ENCODE measurements at places on chromosomes 1 and 21. TPM values are rescaled to one million over a fixed set of nuclear protein-coding genes. Genes with fewer than 3 reads are reported as not detected.
A peak's percentile ranks its signal among the peaks of the same experiment; 100 is the strongest.

GRCh38 chr1:102529446-102529845 lies 532.7 kb upstream of the OLFM3 start:
- no peak overlapping the region for H3K4me3 ChIP-seq
- H3K4me1 ChIP-seq = no peaks in the 10 kb centered on the region
- no peak overlapping the region for H3K27ac ChIP-seq
- H3K27me3 ChIP-seq = no peaks in the 10 kb centered on the region
- no peak for DNase-seq

DNA sequence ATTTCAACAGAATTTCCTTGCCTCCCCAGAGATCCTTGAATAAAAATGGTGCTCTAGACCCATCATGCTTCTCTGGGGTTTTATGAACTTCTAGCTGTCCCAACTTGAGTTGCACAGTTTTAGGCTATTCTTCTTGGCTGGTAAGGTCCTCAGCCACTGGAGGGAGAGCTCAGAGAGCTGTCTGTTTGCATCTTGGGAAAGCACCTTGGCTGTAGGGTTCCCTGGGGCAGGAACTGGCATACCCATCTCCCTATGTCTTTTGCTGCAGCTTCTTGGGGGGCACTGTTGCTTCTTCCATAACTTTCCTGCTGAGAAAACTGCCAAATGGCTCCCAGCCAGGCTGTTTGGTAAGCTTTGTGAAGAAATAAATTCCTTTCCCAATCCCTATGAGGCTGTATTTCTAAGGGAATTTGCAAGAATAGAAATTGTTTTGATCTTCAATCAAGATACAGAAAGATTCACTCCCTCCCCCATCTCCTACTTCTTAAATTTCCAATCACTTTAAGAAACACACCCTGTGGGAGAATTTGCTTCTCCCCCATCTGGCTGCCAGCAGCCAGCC lies 8.2 kb upstream of the FMOD start:
- no peak overlapping the region for H3K4me3 ChIP-seq
- no peaks in the 10 kb centered on the region for H3K36me3 ChIP-seq
- no peak overlapping the region for H3K27ac ChIP-seq
- DNase-seq = no peak
- H3K27me3 ChIP-seq = peaks cover 19% of the 10 kb centered on the region

DNA sequence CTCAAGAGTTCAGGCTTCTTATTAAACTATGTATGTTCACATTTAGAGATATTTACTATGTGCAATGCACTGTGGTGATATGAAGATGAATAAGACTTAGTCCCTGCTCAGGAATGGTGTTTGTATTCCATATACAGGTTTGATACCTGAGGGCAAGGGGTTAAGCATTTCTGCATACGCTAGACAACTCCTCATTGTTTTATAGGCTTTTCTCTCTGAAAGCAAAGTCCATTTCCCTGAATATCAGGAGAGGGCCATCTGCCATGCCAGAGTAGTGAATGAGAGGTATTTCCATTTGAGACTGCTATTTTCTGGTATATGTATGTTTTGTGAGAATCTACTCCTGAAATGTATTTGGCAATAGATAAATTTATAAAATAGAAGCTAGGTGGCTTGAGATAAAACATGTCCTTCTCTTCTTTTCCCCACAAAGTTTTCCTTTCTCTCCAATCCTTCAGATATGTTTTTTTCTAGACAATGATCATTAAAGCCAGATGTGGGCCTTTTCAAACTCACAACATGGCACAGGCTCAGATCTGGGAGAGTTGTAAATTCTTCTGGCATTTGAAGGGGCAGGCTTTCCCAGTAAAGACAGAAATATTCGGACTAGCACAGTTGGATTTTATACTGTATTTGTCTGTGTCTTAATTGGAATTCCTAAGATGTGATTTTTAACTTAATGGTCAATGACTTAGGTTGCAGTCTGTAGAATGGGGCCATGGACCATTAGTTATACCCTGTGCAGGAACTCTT lies 73.3 kb upstream of the WDR26 start:
- no peak overlapping the region for H3K4me3 ChIP-seq
- no peak overlapping the region for H3K27ac ChIP-seq
- peaks cover 7% of the 10 kb centered on the region for H3K4me1 ChIP-seq

- H3K27ac ChIP-seq = no peak overlapping the region
- no peak for DNase-seq
- no peaks in the 10 kb centered on the region for H3K27me3 ChIP-seq
- no peak overlapping the region for H3K4me3 ChIP-seq
Measured at GRCh38 chr1:25204797-25205480, 27.4 kb downstream of the SYF2 start.

DNA sequence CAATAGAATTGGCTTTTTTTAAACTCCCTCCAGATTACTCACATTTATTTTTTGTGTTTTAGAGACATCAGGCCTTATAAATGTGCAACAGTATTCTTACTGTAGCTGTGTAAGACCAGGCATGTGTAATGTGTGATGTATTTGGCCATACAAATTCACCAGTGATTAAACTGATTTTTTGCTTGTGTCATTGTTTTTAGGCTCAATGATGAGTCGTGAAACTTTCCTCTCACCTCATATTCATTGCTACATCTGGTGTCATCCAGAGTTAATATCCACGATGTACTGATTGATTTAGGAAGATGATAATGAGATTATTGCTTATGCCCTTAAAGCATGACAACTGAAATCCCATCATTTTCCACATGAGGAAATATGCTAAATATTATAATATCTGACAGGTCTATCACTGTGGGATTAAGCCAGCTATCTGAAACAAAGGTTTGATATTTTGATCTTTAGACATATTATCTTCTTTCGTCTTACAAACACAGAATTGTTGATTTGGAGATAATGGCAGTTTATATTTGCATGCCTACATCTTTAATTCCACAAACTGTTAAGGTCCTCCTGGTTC lies 487.9 kb downstream of the PTBP2 start:
- H3K27me3 ChIP-seq = no peaks in the 10 kb centered on the region
- no peak overlapping the region for H3K27ac ChIP-seq
- no peaks in the 10 kb centered on the region for H3K36me3 ChIP-seq

DNA sequence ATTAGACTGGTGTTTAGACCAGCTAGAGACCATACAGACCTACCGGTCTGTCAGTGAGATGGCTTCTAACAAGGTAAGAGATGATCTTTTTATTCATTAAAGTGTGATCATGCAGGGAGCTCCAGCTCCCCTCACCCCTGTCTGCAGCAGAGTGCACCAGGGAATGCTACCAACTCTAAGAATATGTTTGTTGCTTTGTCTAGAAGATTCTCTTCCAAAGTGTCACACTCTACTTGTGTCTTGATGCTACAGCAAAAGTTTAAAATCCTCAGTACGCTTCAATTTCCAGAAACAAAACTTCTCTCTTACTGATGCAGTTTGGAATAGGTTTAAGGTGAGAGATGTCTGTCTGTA lies 201.4 kb upstream of the SGIP1 start:
- no peak for DNase-seq
- no peaks in the 10 kb centered on the region for H3K27me3 ChIP-seq
- peak overlapping the region; percentile 48 for H3K27ac ChIP-seq
- H3K4me1 ChIP-seq = peaks cover 36% of the 10 kb centered on the region
- H3K36me3 ChIP-seq = peaks cover 2% of the 10 kb centered on the region

DNA sequence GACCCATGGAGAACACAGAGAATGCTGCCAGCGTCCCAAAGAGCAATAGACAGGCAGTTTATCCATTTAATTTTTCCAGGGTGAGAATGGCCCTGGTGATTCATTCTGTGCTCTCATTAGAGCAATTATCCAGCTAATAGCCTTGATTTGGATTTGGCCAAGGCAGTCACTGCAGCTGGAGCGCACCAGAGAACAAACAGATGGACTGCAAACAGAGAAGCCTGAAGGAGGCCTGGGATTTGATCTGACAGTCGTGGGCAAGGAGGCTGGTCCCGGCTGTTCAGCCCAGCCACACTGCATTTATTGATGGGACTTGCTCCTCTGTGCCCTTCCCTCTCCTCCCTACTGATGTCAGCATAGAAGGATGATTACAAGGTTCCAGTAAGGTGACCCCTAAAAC lies 353.9 kb upstream of the C1orf174 start:
- H3K4me1 ChIP-seq = no peaks in the 10 kb centered on the region
- H3K27ac ChIP-seq = no peak overlapping the region
- H3K4me3 ChIP-seq = no peak overlapping the region
- H3K27me3 ChIP-seq = peaks cover 11% of the 10 kb centered on the region

DNA sequence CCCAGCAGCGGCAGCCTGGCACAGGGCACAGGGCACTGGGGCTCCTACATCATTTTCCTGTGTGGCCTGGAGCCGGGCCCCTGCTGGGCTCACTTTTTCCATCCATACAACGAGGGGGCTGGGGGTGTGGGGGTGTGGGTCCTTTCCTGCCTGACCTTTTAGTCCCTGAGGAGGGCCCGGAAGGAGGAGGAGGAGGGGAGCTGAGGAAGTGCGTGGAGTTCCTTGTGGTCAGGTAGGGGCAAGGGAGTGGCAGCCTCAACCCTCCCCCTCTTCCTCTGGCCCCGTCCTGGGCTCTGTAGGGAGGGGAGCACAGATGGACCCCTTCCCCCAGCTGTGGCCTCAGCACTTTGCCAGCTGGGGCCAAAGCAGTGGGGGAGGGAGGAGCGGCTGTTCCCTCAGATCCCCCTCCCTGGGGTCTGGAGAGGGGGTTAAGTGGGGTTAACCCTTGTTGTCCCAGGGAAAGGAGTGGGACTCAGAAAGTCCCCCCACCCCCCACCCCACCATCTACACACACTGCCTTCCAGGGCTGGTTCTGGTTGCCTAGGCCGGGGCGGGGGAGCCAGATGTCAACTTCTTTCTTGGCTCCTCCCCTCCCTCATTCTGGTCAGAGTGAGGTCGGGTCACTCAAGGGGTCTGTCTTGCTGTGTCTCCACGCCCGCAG lies 5.7 kb downstream of the NTRK1 start:
- H3K27ac ChIP-seq = no peak overlapping the region
- H3K4me3 ChIP-seq = no peak overlapping the region
- DNase-seq = no peak
- no peaks in the 10 kb centered on the region for H3K36me3 ChIP-seq
- H3K4me1 ChIP-seq = peaks cover 16% of the 10 kb centered on the region
- H3K27me3 ChIP-seq = peaks cover 35% of the 10 kb centered on the region

GRCh38 chr1:87370544-87370943 lies 41.9 kb downstream of the LMO4 start:
- no peak overlapping the region for H3K4me3 ChIP-seq
- no peaks in the 10 kb centered on the region for H3K27me3 ChIP-seq
- no peaks in the 10 kb centered on the region for H3K36me3 ChIP-seq
- H3K4me1 ChIP-seq = no peaks in the 10 kb centered on the region

- peaks cover 43% of the 10 kb centered on the region for H3K27me3 ChIP-seq
- DNase-seq = no peak
- H3K4me1 ChIP-seq = no peaks in the 10 kb centered on the region
- H3K27ac ChIP-seq = no peak overlapping the region
Measured at GRCh38 chr1:165408518-165408917, 36.4 kb downstream of the RXRG start.

DNA sequence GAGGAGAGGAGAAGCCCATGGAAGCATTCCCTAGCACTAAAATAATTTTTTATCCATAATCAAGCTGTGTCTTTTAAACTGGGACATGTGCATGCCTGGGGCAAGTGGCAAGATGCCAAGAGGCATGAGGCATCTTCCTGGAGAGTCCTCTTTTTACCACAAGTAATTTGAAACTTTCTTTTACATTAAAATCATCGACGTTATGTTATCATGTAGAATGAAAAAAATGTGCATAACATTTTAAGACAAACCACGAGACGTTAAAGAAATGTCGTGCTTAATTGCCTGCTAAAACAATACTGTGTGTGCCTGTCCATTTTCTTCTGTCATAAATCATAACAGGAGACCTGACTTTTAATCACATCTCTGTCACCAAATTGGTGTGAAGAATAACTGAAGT lies 1.5 kb downstream of the STYXL2 start:
- H3K27me3 ChIP-seq = no peaks in the 10 kb centered on the region
- H3K27ac ChIP-seq = no peak overlapping the region
- H3K4me3 ChIP-seq = no peak overlapping the region

GRCh38 chr1:159877695-159878444 lies 15.4 kb upstream of the VSIG8 start:
- H3K4me1 ChIP-seq = peaks cover 6% of the 10 kb centered on the region
- H3K27me3 ChIP-seq = no peaks in the 10 kb centered on the region
- no peak for DNase-seq

DNA sequence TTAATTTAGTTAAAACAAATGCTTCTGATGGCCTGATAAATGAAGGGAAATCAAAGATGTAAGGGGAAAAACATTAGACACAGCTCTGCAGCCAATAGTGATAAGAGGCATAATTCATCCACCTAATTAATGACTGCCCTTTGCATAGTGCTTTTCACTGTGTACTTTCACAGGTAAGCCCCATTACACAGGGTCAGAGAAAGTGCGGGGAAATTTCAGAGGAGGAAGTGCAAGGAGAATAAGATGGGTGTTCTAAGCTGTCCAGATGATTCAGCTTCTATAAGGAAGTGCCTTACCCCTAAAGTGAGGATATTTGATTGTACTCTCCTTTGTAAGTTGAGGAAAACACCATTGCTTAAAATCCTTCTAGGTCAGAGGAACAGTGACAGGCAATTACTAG lies 88.0 kb downstream of the NR5A2 start:
- no peak for DNase-seq
- no peaks in the 10 kb centered on the region for H3K4me1 ChIP-seq
- peaks cover 2% of the 10 kb centered on the region for H3K27me3 ChIP-seq

GRCh38 chr21:24023936-24024335 lies 1583.3 kb downstream of the MRPL39 start:
- no peak overlapping the region for H3K4me3 ChIP-seq
- DNase-seq = no peak
- H3K27ac ChIP-seq = no peak overlapping the region
- no peaks in the 10 kb centered on the region for H3K4me1 ChIP-seq
- no peaks in the 10 kb centered on the region for H3K27me3 ChIP-seq
- H3K36me3 ChIP-seq = no peaks in the 10 kb centered on the region

DNA sequence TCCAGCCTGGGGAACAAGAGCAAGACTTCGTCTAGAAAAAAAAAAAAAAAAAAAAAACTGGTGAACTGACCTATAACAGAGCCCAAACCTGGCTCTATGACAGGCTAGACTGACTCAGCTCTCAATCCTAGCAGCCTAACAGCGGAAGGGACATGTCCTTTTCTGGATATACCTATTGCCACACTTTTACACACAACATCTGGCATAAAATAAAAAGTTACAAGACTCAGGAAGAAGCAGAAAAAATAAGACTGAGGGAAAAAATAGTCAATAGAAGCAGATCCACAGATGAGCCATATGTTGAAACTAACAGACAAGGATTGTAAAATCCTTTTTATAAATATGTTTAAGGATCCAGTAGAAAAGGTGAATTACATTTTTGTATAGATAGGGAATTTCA lies 57.5 kb upstream of the IPO9 start:
- H3K4me3 ChIP-seq = no peak overlapping the region
- DNase-seq = no peak
- no peak overlapping the region for H3K27ac ChIP-seq
- no peaks in the 10 kb centered on the region for H3K4me1 ChIP-seq
- no peaks in the 10 kb centered on the region for H3K36me3 ChIP-seq

MEGF6 gene
- total RNA-seq = 62.2 TPM
